Natural killer cell treated with Interleukin-12 subunit alpha and Interleukin-12 subunit beta and Interleukin-15 and Interleukin-18, amount 100 ng/mL, for 72 hours (primary cell): ENCODE measurements at places on chromosomes 16 and 17. TPM values are rescaled to one million over a fixed set of nuclear protein-coding genes. Genes with fewer than 3 reads are reported as not detected.
A peak's percentile ranks its signal among the peaks of the same experiment; 100 is the strongest.

DNA sequence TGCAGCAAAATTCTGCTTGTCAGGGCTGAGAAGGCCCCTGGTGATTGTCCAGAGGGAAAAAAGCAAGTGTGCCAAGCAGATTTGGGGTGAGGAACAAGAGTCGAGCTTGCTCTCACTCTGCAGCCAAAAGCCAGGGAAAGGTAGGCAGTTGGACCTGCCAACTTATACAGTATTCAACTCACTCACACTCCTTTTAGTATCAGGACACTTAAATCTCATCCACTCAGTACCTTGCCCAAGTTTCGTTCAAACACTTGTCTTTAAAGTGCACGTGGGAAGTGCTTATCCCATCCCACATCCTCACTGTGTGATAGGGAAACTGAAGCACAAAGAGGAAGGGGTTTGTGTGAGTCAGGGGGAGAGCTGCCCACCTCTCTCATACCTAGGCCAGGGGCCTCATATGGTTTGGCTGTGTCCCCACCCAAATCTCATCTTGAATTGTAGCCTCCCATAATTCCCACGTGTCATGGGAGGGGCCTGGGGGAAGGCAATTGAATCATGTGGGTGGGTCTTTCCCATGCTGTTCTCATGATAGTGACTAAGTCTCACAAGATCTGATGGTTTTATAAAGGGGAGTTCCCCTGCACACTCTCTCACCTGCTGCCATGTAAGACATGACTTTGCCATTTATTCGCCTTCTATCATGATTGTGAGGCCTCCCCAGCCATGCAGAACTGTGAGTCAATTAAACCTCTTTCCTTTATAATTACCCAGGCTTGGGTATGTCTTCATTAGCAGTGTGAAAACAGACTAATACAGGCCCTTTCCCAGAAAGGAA lies 25.6 kb upstream of the CES5A start:
- peaks cover 6% of the 10 kb centered on the region for H3K27me3 ChIP-seq
- H3K4me3 ChIP-seq: no peak overlapping the region
- no peaks in the 10 kb centered on the region for H3K4me1 ChIP-seq
- H3K36me3 ChIP-seq: peaks cover 4% of the 10 kb centered on the region

DNA sequence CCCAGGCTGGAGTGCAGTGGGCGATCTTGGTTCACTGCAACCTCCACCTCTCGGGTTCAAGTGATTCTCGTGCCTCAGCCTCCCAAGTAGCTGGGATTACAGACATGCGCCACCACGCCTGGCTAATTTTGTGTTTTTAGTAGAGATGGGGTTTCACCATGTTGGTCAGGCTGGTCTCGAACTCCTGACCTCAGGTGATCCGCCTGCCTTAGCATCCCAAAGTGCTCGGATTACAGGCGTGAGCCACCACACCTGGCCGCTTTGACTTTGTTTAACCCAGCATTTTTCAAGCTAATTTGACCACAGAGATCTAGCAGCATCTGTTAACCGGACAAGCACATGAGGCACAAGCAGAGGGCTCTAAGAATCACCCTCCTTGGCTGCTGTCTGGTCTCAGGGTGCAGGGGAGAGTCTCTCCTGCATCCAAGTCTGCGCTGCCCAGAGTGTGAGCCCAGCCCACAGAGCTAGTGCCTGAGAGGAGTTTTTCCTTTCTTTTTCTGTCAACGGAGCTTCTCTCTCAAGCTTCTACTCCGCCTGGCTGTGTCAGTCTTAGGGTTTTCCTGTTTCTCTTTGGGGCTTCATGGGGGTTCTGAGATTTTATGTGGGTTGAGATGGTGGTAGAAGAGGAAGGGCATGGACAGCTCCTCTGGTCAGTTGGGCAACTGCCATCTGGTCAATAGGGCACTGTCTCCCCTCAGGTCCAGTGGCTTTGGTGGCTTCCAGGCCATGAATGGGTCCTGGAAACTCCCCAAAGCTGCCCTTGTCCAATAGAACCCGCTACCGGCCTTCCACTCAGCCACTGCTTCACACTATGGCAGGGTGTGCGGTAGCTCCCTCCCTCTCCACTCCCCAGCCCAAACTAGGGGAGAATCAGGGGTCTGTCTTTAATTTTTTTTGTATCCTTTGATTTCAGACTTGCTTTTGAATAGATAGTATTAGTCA lies 59.6 kb downstream of the TNFRSF13B start:
- peaks cover 17% of the 10 kb centered on the region for H3K27me3 ChIP-seq
- no peak overlapping the region for H3K27ac ChIP-seq
- no peak overlapping the region for H3K4me3 ChIP-seq
- H3K4me1 ChIP-seq: no peaks in the 10 kb centered on the region

- no peak overlapping the region for H3K4me3 ChIP-seq
- H3K27me3 ChIP-seq: no peaks in the 10 kb centered on the region
- peaks cover 26% of the 10 kb centered on the region for H3K36me3 ChIP-seq
- H3K4me1 ChIP-seq: no peaks in the 10 kb centered on the region
- H3K27ac ChIP-seq: no peak overlapping the region
Observed at GRCh38 chr16:80639636-80640035, 98.8 kb downstream of the DYNLRB2 start.

DNA sequence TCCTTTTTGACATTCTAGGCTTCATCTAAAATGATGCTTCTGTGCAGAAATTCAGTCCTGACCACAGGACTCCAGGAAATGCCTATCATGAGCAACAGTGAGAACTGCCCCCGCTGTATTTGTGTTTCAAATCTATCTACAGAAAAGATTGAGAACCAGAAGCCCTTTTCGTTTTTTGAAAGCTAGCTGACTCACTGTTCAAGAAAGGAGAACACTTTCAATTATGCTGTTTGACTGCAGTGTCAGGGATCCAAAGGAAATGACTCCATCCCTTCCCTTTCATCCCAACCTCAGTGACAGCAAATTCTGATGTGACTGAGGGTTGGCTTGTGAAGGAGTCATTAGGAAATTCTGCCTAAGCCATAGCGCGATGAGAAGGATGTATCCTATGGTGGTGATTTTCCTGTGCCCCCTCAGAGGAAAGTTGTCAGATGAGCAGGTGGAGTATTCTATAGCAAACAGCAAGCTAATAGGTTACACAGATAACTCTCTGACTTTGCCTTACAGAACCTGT lies 622.3 kb downstream of the TMEM114 start:
- H3K27ac ChIP-seq: no peak overlapping the region
- H3K4me1 ChIP-seq: no peaks in the 10 kb centered on the region
- DNase-seq: no peak
- no peaks in the 10 kb centered on the region for H3K27me3 ChIP-seq
- H3K4me3 ChIP-seq: no peak overlapping the region
- H3K36me3 ChIP-seq: no peaks in the 10 kb centered on the region

GRCh38 chr17:59107306-59107670 lies 608 bp upstream of the TRIM37 start:
- no peaks in the 10 kb centered on the region for H3K27me3 ChIP-seq
- H3K36me3 ChIP-seq: peaks cover under 1% of the 10 kb centered on the region
- peak overlapping the region; percentile 97 for H3K27ac ChIP-seq

GRCh38 chr16:23384878-23385277 lies 68.1 kb downstream of the COG7 start:
- no peak for DNase-seq
- H3K4me3 ChIP-seq: no peak overlapping the region
- peaks cover 8% of the 10 kb centered on the region for H3K36me3 ChIP-seq
- no peaks in the 10 kb centered on the region for H3K27me3 ChIP-seq
- H3K4me1 ChIP-seq: no peaks in the 10 kb centered on the region

GRCh38 chr17:41812381-41813151 lies at the start of gene FKBP10:
TSS of gene FKBP10 (plus strand) at chr17:41813004. CDS start at chr17:41813035, 31 bp downstream.
- no peaks in the 10 kb centered on the region for H3K27me3 ChIP-seq
- DNase-seq: no peak
- peak within 1 kb of the TSS; percentile 33 for H3K27ac ChIP-seq
- H3K36me3 ChIP-seq: no peaks in the 10 kb centered on the region
- H3K4me3 ChIP-seq: peak within 1 kb of the TSS; percentile 93
- H3K4me1 ChIP-seq: peaks cover 20% of the 10 kb centered on the region

DNA sequence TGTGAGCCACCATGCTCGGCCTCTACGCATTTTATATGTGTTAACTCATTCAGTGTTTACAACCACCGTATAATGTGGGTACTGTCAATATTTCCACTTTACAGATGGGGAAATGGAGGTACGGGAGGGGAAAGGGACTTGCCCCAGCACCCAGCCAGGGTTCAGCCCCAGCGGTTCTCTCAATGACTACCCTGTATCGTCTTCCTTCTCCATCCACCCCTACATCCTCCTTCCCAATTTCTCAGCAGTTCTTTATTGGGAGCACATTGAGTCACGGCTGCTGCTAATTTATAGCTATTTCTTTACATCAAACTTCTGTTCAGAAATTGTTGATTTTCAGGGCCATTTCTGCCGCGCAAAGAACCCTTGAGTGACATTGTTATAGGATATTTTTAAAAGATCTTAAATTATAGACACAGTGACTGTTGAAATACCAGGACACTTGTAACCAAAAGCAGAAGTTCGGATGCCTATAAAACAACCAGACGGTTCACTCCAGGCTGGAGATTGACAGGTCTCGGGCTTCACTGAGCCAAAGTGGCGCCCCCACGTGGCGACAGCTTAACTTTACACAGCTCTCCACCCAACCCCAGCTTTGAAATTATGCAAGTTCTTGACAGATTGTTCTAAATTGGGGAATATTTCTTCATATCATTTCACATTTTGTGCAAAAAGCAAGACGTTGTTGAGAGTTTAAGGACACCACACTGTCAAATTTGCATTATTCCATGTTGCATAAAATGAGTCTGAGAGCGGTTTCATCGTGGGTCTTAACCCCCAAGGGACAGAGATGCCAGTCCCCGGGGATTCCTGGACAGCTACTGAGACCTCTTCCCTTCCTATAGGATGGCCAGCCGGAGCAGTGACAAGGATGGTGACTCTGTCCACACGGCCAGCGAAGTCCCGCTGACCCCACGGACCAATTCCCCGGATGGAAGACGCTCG lies 11.8 kb downstream of the SYT17 start:
- DNase-seq: no peak
- no peak overlapping the region for H3K27ac ChIP-seq
- peaks cover 28% of the 10 kb centered on the region for H3K27me3 ChIP-seq
- no peaks in the 10 kb centered on the region for H3K36me3 ChIP-seq
- H3K4me3 ChIP-seq: no peak overlapping the region
- H3K4me1 ChIP-seq: no peaks in the 10 kb centered on the region

DNA sequence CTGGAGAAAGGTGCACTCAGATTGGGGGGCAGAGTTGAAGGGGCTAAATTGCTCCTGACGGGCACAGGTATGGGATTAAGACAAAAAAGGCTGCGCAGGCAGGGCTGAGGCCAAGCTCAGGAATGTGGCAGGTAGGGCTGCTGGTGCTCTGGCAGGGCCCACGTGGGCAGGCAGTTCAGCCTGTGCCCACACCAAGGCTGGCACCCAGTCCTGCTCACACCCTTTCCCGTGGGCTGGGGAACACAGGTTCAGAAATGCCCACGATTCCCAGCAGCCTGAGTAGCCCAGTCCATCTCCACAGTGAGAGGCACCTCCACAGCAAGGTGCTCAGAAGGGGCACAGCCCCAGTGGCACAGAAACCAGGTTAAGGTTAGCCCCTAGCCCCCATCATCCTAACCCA lies 4.4 kb downstream of the HDAC5 start:
- no peaks in the 10 kb centered on the region for H3K27me3 ChIP-seq
- DNase-seq: no peak
- H3K4me1 ChIP-seq: peaks cover 20% of the 10 kb centered on the region
- H3K4me3 ChIP-seq: no peak overlapping the region
- no peaks in the 10 kb centered on the region for H3K36me3 ChIP-seq

- peaks cover 37% of the 10 kb centered on the region for H3K27me3 ChIP-seq
- DNase-seq: no peak
Observed at GRCh38 chr17:48719642-48720265, 2.6 kb downstream of the PRAC1 start.

GRCh38 chr17:7114875-7115614 lies 423 bp upstream of the ASGR2 start:
- no peaks in the 10 kb centered on the region for H3K36me3 ChIP-seq
- H3K27ac ChIP-seq: no peak overlapping the region
- no peak for DNase-seq
- peaks cover 14% of the 10 kb centered on the region for H3K4me1 ChIP-seq
- peaks cover 8% of the 10 kb centered on the region for H3K27me3 ChIP-seq
- H3K4me3 ChIP-seq: no peak overlapping the region

DNA sequence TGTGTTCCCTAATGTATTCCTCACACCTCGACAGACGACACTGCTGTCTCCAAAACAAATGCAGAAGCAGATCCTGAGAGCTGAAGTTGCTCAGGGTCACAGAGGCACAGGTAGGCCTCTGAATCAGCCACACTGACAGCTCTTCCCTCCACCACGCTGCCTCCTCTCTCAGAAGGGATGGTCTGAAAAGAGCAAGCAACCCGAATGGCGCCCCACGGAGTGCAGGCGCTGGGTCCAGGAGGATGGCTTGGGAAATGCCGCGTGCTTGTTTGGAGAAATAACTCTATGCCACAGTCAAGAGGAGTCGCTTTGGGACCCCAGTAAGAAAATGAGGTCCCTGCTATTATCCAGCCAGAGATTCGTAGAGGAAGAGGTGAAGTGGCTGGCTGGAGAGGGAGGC lies 15.9 kb downstream of the CYB561 start:
- no peaks in the 10 kb centered on the region for H3K27me3 ChIP-seq
- H3K4me1 ChIP-seq: peaks cover 6% of the 10 kb centered on the region
- H3K4me3 ChIP-seq: no peak overlapping the region
- H3K36me3 ChIP-seq: no peaks in the 10 kb centered on the region
- no peak overlapping the region for H3K27ac ChIP-seq

- H3K27me3 ChIP-seq: no peaks in the 10 kb centered on the region
- H3K4me3 ChIP-seq: peak overlapping the region; percentile 97
- H3K4me1 ChIP-seq: peaks cover 12% of the 10 kb centered on the region
- peak overlapping the region; percentile 85 for H3K27ac ChIP-seq
- DNase-seq: no peak
Observed at GRCh38 chr17:50151937-50152547, 1.6 kb upstream of the PPP1R9B start.

DNA sequence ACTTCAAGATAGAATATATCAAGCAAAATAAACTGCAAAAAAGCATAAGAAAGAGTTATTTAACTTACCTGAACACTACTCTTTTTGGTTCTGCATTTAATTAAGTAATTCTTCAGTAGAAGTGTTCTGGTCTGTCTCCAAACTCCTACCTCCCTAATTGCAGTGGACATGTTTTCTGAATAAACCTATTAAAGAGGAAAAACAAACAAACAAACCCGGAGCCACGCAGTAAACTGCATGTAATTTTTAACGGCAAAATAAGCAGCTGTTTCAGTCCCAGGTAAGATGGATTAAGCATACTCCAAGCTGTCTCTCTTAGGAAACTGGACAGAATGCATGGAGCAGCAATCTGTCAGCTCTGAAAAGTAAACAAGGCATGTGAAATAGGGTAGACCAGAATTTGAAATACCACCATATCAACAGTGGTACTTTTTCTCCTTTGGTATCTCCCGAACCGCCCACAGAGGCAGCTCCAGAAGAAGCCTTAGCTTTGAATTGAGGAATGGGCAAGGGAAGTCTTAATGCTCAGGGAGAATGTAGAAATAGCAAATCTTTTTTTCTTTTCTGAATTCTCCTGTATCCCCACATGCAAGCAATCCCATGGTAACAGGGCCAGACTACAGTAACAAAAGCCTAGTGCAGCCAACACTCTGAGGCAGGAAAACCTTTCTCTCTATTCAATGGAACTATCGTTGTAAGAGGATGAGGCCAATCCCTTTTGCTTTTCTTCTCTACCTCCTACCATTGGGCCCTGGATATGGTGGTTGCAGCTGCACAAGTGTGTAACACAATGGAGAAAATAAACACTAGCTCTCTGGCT lies 12.5 kb downstream of the ABCA5 start:
- no peak for DNase-seq
- no peaks in the 10 kb centered on the region for H3K36me3 ChIP-seq
- H3K4me1 ChIP-seq: peaks cover 6% of the 10 kb centered on the region

GRCh38 chr16:84738255-84739038 lies 38.6 kb downstream of the USP10 start:
- H3K4me3 ChIP-seq: peak overlapping the region; percentile 61
- H3K27me3 ChIP-seq: no peaks in the 10 kb centered on the region
- peak; percentile 77 for DNase-seq
- peak overlapping the region; percentile 63 for H3K27ac ChIP-seq
- H3K36me3 ChIP-seq: peaks cover 12% of the 10 kb centered on the region

The AIPL1 gene
- total RNA-seq: not detected

The TRPV3 gene
- total RNA-seq: 6.5 TPM

The PSMB3 gene
- 306 TPM for total RNA-seq

The SCIMP gene
- 0.17 TPM for total RNA-seq

The FBXL16 gene
- not detected for total RNA-seq
